ENCODE measurements at places on chromosomes 7 and 10. TPM values are rescaled to one million over a fixed set of nuclear protein-coding genes. Genes with fewer than 3 reads are reported as not detected.

Gene EN2
- not detected for total RNA-seq

Gene PPP1R17
- total RNA-seq: under 0.01 TPM

Gene SLC39A12
- not detected for total RNA-seq

DNA sequence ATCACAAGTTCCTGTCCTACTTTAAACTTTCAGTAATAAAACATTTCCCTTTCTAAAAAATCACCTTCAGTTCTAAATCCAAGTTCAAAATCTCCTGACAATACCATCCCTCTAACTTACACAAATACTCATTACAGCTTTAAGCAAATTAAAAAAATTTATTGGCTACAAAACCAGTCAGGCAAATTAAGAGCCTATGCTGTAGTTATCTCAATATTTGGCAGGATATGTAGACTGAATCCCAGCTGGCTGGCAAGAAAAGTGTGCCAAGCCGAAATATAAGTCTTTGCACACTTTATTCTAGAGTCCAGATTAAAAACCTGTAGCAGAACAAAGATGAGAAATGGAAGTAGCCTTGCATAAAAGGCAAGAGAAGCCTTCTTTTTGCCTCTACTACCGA lies 9.5 kb downstream of the WAPL start:
- DNase-seq: no peak

- peak; percentile 78 for DNase-seq
Measured at GRCh38 chr7:36726806-36727503, 2.7 kb upstream of the AOAH start.

GRCh38 chr7:42227936-42228591 lies 8.9 kb downstream of the GLI3 start:
- no peak for DNase-seq

GRCh38 chr10:92692697-92693533 lies 3.2 kb downstream of the HHEX start:
- DNase-seq: no peak

DNA sequence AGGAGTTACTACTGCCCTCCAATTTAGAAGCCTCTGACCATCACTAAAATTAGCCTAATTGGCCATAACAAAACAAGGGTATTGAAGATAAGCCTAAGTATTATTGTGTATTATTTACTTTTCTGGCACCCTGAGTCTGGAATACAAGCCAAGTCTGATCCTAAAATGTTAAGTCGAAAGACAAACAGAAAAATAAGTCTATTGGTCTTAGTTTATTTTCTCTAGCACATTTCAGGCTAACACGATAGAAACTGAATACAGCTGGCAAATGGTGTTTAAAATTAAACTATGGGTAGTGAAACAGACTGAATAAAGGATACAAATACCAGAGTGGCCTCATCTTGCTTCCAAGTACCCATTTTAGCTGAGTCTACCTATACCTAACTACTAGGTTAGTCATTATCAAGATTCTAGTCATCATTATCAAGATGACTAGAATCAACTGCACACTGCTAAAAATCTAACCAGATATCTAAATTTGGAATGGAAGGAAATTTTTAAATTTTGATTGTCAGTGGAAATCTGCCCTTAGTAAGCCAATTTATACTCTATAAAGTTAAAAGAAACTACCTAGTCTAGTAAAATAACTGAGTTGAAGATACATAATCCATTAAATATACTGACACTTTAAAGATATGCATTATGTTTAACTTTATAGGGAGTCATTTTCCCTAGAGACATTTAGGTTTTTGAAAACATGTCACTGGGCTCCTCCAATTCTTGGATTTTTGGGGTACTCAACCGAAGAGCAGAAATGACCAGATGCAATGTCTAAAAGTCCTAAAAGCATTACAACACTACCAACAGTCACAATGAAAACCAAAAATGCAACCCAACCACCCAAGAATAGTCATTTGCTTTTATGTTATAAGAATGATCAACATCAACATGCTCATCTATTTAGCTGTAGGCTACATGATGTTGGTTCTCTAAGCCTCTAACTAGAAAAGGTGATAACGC lies 80.9 kb downstream of the NT5C2 start:
- DNase-seq: no peak

DNA sequence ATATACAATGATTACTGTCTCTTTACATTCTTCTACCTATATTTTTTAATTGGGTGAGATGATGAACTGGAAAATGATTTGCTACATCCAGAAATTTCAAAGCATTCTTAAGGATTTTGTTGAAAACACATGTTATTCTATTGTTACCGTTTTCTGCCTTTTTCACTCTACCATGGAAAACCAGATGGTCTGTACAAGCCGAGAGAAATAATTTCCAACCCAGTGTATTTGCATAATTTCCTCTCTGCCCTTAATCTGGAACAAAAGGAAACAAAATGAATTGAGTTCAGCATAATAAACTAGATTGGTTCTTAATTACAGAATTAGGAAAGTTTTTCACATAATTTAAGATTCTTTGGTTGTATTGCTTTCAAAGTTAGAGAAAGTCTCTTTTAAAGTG lies 211.2 kb downstream of the CACNB2 start:
- no peak for DNase-seq
